Activated CD8-positive, alpha-beta memory T cell treated with anti-CD3 and anti-CD28 coated beads, Interleukin-2, amount 10 ng/mL, durations not matched to agents 7 days and 5 days (primary cell): ENCODE measurements at places on chromosomes 13 and 19. TPM values are rescaled to one million over a fixed set of nuclear protein-coding genes. Genes with fewer than 3 reads are reported as not detected.

C3 gene
- 0.67 TPM for total RNA-seq

MISP3 gene
- 1.4 TPM for total RNA-seq

ANGPTL8 gene
- not detected for total RNA-seq

IGFL2 gene
- total RNA-seq = not detected

PLPPR3 gene
- not detected for total RNA-seq

ZNF135 gene
- 0.49 TPM for total RNA-seq

FUT3 gene
- total RNA-seq = not detected

FGF9 gene
- total RNA-seq = 0.99 TPM

BEST2 gene
- not detected for total RNA-seq

- DNase-seq = no peak
These were observed 3.8 kb downstream of the ZNF792 start for GRCh38 chr19:34960103-34960805.

GRCh38 chr13:53460796-53461195, 432.2 kb downstream of the OLFM4 start:
- no peak for DNase-seq

GRCh38 chr13:111387945-111388600, 67.6 kb downstream of the TEX29 start:
- peak; percentile 36 for DNase-seq

DNA sequence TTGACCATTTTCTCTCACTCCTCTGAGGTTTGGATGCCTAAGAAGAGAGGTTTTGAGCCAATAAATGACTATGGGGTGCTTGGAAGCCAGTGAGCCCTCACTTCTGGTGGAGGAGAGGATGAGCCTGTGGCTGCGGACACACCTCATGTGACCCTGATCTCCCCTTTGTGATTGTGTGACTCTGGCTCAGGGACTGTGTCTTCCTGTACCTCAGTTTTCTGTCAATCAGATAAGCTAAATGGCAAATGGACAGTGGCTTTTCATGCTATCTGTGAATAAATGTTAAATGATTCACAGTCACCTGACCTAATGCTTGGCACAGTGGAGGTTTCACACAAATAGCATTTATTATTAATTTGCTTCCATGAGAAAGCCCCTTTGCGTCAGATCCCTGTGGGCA, 2.7 kb downstream of the PSG8 start:
- no peak for DNase-seq

DNA sequence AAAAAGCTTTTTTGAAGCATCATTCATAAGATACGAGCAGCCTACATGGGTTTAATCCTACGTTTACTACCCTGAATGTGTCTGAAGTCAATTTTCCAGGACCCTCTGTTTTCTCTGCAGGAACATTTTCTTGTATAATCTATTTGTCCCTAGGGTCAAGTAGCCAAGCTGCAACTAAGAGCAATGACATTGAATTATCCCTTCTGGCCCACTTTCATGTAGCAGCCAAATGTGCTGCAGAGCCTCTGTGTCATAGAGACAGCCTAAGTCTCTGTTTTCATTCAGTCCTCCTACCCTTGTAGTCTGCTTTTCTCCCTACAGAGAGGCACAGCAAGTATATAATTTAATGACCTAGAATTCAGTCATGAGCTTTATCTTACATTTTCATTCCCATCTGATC, 82.1 kb downstream of the ZAR1L start:
- no peak for DNase-seq

DNA sequence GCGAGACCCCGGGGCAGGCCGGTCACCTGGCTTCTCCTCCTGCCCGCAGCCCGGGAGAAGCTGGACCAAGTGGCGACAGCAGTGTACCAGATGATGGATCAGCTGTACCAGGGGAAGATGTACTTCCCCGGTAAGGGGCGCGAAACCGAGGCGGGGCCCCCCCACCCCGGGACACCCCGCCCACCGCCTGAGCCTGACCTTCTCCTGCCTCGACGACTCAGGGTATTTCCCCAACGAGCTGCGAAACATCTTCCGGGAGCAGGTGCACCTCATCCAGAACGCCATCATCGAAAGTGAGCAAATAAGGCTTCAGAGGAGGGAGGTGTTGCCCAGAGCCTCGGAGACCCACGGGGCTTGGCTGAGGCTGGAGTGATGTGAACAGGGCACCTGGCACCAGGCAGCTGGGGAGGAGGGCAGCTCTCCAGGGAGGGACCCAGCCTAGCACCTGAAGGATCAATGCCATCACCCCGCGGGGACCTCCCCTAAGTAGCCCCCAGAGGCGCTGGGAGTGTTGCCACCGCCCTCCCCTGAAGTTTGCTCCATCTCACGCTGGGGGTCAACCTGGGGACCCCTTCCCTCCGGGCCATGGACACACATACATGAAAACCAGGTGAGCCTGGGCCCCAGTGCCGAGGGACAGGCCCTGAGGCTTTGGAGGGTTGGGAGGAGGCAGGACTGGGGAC, 629 bp downstream of the IZUMO4 start:
- no peak for DNase-seq

GRCh38 chr19:511101-511851, 4.0 kb downstream of the TPGS1 start:
- peak; percentile 89 for DNase-seq

DNA sequence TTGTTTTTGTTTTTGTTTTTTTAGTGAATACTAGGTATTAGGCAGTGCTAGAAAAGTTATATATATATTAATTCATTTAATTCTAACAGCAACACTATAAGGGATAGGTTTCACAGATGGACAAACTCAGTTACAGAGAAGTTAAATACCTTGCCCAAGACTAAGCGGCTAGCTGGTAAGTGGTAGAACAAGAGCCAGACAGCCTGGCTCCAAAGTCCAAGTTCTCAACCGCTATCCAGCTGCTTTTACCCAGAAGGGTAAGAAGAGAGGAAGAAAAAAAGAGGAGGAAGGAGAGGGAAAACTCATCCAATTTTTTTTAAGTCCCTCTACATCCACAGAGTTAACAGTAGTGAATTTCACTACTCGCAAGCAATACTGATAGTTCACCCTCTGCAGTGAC, 217.0 kb downstream of the SPRY2 start:
- DNase-seq = no peak

- no peak for DNase-seq
These were observed 740.5 kb downstream of the PCDH9 start for GRCh38 chr13:66489586-66489985.

- no peak for DNase-seq
These were observed 14.9 kb downstream of the MAP1S start for GRCh38 chr19:17734146-17734545.
